Activated naive CD8-positive, alpha-beta T cell treated with anti-CD3 and anti-CD28 coated beads for 36 hours (primary cell): ENCODE measurements at places on chromosomes 2 and 18.

- no peak overlapping the region for H3K27ac ChIP-seq
- no peak for DNase-seq
- H3K4me3 ChIP-seq = no peak overlapping the region
- H3K36me3 ChIP-seq = no peaks in the 10 kb centered on the region
- no peaks in the 10 kb centered on the region for H3K27me3 ChIP-seq
Observed at GRCh38 chr18:10487154-10487553, 32.7 kb downstream of the APCDD1 start.

GRCh38 chr2:188808947-188809355, 165.2 kb upstream of the COL3A1 start:
- H3K27ac ChIP-seq = no peak overlapping the region
- H3K27me3 ChIP-seq = no peaks in the 10 kb centered on the region
- no peak for DNase-seq
- H3K4me1 ChIP-seq = no peaks in the 10 kb centered on the region
- no peak overlapping the region for H3K4me3 ChIP-seq
- no peaks in the 10 kb centered on the region for H3K36me3 ChIP-seq

DNA sequence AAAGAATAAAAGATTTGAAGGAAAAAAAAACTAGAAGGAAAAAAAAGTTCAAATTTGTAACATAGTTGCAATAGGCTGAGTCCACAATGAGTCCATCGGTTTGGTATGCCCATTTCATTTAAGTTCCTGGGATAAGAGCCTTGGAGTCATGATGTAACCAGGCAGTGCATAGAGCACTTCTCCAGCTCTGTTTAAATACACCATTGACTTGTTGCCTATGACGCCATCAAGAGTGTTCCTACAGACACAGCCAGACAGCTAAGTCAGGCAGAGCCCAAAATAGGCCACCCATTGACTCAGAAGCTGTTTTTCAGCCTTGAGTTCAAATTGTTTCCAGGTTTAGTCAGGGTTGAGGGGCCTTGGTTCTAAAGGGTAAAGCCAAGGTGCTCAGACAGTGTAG, 44.9 kb downstream of the SOCS6 start:
- no peak for DNase-seq
- H3K4me1 ChIP-seq = peaks cover 2% of the 10 kb centered on the region
- H3K36me3 ChIP-seq = peaks cover 3% of the 10 kb centered on the region
- H3K27me3 ChIP-seq = no peaks in the 10 kb centered on the region
- H3K4me3 ChIP-seq = no peak overlapping the region

DNA sequence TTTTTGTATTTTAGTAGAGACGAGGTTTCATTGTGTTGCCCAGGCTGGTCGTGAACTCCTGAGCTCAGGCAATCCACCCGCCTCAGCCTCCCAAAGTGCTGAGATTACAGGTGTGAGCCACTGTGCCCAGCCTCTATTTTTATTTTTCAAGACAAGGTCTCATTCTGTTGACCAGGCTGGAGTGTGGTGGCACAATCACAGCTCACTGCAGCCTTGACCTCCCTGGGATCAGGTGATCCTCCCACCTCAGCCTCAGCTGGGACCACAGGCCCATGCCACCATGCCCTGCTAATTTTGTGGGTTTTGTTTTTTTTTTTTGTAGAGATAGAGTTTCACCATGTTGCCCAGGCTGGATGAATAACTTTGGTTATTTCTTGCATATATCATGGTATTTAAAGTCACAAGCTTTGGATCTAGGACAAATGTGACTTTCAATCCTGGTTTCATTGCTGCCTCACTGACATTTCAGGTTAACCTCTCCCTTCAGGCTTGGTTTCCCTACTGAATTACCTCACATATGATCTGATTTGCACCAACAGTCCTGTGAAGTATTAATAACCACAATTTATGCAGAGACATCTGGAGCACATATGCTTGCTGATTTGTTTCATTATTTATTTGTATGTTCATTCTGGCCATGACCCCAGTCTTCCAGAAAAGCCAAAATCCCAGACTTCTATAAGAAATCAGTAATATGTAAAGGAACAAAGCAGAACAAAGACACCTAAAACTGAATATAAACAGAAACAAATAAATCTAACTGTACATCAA, 17.5 kb upstream of the RAB31 start:
- H3K36me3 ChIP-seq = no peaks in the 10 kb centered on the region
- H3K27me3 ChIP-seq = peaks cover 28% of the 10 kb centered on the region
- no peak overlapping the region for H3K4me3 ChIP-seq
- no peak overlapping the region for H3K27ac ChIP-seq
- DNase-seq = no peak

GRCh38 chr2:170573671-170574070, 141.5 kb upstream of the SP5 start:
- no peak overlapping the region for H3K4me3 ChIP-seq
- peaks cover 16% of the 10 kb centered on the region for H3K27me3 ChIP-seq
- no peaks in the 10 kb centered on the region for H3K4me1 ChIP-seq
- H3K36me3 ChIP-seq = no peaks in the 10 kb centered on the region

DNA sequence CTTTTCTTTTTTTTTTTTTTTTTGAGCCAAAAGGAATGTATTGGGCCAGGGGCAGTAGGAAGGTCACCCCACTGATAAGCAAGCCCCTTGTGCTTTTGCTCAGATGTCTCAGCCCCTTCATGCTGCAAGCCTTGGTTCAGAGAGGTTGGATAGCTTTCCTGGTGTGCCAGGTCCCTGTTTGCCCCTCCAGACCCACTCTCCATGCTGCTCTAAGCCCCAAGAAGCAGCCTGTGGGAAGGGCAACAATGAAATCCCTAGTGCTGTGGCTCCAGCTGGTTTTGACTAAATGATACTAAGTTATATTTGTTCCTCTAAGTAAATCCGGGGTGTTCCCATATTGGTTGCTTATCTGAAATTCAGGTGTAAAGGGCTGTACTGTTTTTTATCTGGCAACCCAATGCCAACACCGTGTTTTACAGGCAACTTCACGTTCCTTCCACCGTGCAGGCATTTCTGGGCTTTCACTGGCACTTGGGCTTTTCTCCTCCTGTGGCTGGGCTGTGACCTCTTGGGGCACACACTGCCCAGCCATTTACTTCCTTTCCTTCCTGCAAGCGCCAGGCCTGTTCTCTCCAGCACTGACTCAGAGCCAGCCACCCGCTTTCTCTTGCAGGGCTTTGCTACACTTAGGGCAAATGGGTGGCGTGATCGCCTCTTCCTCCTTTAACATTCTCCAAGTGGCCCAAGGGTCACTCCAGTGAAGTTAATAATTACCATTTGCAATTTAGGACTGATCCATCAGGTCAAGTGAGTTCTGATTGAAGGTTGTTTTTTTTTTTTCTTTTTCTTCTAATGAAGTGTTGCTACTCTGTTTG, 21.6 kb downstream of the MERTK start:
- H3K4me3 ChIP-seq = no peak overlapping the region
- no peak overlapping the region for H3K27ac ChIP-seq
- DNase-seq = no peak
- H3K36me3 ChIP-seq = no peaks in the 10 kb centered on the region
- H3K4me1 ChIP-seq = no peaks in the 10 kb centered on the region

- H3K36me3 ChIP-seq = no peaks in the 10 kb centered on the region
- peak within 1 kb of the TSS; percentile 76 for H3K4me3 ChIP-seq
- DNase-seq = peak; percentile 66
- peak within 1 kb of the TSS; percentile 28 for H3K27ac ChIP-seq
- peaks cover 88% of the 10 kb centered on the region for H3K27me3 ChIP-seq
- H3K4me1 ChIP-seq = peaks cover 40% of the 10 kb centered on the region
Observed at GRCh38 chr2:44941551-44942234, at the start of gene SIX3. Gene SIX3 (plus strand): TSS chr2:44941702. CDS start chr2:44942105, 403 bp downstream.

- DNase-seq = no peak
- no peak overlapping the region for H3K27ac ChIP-seq
- no peak overlapping the region for H3K4me3 ChIP-seq
- no peaks in the 10 kb centered on the region for H3K36me3 ChIP-seq
Observed at GRCh38 chr2:52884761-52885352, 882.7 kb upstream of the CHAC2 start.

GRCh38 chr2:20208476-20208859, 16.5 kb downstream of the SDC1 start:
- H3K36me3 ChIP-seq = no peaks in the 10 kb centered on the region
- H3K4me3 ChIP-seq = no peak overlapping the region
- DNase-seq = no peak
- no peaks in the 10 kb centered on the region for H3K27me3 ChIP-seq
- H3K4me1 ChIP-seq = no peaks in the 10 kb centered on the region

DNA sequence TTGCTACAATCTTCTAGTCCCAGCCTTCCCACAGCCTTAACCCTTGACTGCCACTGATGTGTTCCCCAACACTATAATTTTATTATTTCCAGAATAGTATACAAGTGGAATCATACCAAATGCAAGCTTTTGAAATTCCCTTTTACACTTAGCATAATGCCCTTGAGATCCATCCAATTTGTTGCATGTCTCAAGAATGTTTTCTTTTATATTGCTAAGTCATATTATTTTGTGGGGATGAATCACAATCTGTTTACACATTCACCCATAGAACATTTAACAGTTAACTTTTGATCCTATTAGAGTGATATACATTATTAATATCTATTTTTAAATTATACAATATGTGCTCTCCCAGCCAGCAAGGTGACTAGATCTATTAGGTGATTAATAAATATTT, 74.3 kb upstream of the KYNU start:
- no peaks in the 10 kb centered on the region for H3K36me3 ChIP-seq
- H3K4me1 ChIP-seq = no peaks in the 10 kb centered on the region
- H3K27me3 ChIP-seq = no peaks in the 10 kb centered on the region
- no peak overlapping the region for H3K4me3 ChIP-seq
- no peak overlapping the region for H3K27ac ChIP-seq

DNA sequence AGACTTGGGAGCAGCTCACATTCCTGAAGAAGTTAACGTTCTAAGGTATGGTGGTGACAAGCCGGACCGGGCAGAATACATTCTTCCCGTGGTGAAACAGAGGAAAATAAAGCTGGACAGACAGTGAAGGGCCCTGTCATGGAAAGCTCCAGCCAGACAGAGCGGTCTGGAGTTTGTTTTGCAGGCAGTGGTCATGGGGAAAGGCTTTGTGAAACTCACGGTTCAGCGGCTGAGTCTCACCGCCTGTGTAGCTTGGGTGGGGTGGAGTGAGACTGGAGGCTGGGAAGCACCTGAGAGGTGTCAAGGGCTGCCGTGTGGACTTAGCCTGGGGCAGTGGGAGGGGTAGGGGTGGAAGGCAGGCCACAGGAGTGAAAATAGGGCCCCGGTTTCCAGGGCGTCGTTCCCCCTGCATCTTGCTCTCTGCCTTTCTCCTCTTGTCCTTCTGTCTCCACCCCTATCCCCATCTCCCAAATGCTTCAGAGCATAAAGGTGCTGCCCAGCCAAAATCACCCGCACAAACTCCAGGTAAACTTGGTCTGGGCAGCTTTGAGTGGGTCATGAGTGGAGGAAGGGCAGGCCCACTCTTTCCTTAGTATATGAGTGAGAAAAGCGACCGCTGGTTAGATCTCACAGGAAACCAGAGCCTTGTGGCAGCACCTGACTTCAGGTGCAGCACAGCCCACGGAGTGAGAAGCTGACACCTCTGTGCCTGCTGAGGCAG, 11.4 kb upstream of the SLC20A1 start:
- no peaks in the 10 kb centered on the region for H3K36me3 ChIP-seq
- no peaks in the 10 kb centered on the region for H3K27me3 ChIP-seq
- DNase-seq = no peak
- H3K4me1 ChIP-seq = peaks cover 65% of the 10 kb centered on the region
- no peak overlapping the region for H3K4me3 ChIP-seq

- H3K4me1 ChIP-seq = no peaks in the 10 kb centered on the region
- peaks cover 4% of the 10 kb centered on the region for H3K27me3 ChIP-seq
- H3K27ac ChIP-seq = no peak overlapping the region
- no peak overlapping the region for H3K4me3 ChIP-seq
- no peak for DNase-seq
- no peaks in the 10 kb centered on the region for H3K36me3 ChIP-seq
Observed at GRCh38 chr2:222336442-222336841, 37.6 kb upstream of the PAX3 start.

DNA sequence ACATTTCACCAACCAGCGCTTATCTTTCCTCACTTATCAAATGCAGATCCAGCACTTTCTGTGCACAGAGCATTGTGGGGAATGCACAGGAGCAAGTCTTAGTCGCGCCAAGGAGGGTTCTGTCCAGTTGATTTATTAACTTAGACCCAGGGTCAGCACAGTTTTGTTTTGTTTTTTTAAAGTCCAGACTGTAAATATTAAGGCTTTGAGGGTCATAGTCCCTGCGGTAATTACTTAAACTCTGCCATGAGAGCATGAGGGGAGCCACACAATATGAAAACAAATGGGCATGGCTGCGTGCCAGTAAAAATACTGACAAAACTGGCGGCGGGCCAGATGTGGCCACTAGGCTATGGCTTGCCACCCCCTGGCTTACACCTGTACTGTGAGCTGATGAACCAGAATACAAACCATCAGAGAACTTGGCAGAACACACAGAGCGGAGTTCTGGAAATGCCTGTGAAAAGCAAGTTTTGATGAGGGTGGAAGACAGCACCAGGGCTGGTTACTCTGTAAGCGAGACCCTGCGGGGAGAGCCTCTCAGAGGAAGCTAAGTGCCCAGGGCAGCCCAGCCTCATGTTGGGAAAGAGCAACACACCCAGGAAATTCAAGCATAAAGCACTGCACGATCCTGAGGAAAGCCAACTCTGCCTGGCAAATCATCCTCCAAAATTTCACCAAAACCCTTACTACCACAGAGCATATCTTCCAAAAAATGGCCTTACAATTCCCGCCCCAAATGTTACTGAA, 43.6 kb downstream of the L3MBTL4 start:
- no peaks in the 10 kb centered on the region for H3K4me1 ChIP-seq
- no peak overlapping the region for H3K27ac ChIP-seq
- no peak for DNase-seq
- H3K4me3 ChIP-seq = no peak overlapping the region

GRCh38 chr2:219997341-219997851, 370.0 kb downstream of the SLC4A3 start:
- no peaks in the 10 kb centered on the region for H3K4me1 ChIP-seq
- no peak overlapping the region for H3K4me3 ChIP-seq
- DNase-seq = no peak
- peaks cover 7% of the 10 kb centered on the region for H3K27me3 ChIP-seq

- no peak overlapping the region for H3K4me3 ChIP-seq
- H3K27ac ChIP-seq = no peak overlapping the region
- no peak for DNase-seq
- H3K4me1 ChIP-seq = no peaks in the 10 kb centered on the region
- H3K36me3 ChIP-seq = no peaks in the 10 kb centered on the region
- peaks cover 9% of the 10 kb centered on the region for H3K27me3 ChIP-seq
Observed at GRCh38 chr18:49846361-49846662, 33.0 kb upstream of the ACAA2 start.

GRCh38 chr18:31204166-31204565, 41.5 kb upstream of the DSC1 start:
- no peak overlapping the region for H3K4me3 ChIP-seq
- no peaks in the 10 kb centered on the region for H3K27me3 ChIP-seq
- H3K27ac ChIP-seq = no peak overlapping the region
- DNase-seq = no peak
- H3K4me1 ChIP-seq = no peaks in the 10 kb centered on the region
- no peaks in the 10 kb centered on the region for H3K36me3 ChIP-seq

- H3K27me3 ChIP-seq = peaks cover 10% of the 10 kb centered on the region
- H3K4me3 ChIP-seq = no peak overlapping the region
- no peaks in the 10 kb centered on the region for H3K4me1 ChIP-seq
- H3K36me3 ChIP-seq = no peaks in the 10 kb centered on the region
- no peak overlapping the region for H3K27ac ChIP-seq
Observed at GRCh38 chr18:46449033-46449432, 208.0 kb downstream of the LOXHD1 start.
